ENCODE measurements at places on chromosomes 12 and 14.

- no peak for DNase-seq
Measured at GRCh38 chr14:72178517-72178916, 246.3 kb downstream of the RGS6 start.

DNA sequence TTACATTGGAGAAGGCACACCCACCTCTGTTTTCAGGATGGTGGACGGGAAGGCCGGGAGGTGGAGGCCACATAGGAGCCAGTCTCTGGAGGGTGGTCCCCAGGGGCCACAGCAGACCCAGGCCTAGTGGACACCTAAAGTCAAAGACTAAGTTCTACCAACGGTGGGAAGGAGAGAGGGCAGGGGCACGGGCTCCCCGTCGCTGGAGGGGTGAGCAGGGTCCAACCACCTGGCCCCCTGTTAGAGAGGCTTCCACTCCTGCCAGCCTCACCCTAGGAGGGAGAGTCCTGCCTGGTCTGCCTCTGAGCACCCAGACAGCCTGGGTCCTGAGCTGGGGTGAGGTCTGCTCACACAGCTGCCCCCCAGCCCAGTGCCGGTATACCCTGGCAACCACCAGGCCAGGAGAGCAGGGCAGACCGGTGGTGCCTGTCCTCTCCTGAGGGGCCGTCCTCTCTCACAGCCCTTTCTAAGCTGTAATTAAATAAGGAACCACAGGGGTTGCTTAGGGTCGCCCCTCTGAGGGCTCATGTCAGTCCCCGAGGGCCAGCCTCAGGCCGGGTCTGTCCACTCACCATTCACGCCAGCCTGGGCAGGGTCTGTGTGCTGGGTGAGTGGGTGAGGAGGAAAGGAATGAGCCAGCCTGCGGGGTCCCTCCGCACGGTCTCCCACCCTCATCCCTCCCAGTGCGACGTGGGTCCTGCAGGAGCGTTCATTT, 2.3 kb downstream of the INF2 start:
- DNase-seq, result no peak

DNA sequence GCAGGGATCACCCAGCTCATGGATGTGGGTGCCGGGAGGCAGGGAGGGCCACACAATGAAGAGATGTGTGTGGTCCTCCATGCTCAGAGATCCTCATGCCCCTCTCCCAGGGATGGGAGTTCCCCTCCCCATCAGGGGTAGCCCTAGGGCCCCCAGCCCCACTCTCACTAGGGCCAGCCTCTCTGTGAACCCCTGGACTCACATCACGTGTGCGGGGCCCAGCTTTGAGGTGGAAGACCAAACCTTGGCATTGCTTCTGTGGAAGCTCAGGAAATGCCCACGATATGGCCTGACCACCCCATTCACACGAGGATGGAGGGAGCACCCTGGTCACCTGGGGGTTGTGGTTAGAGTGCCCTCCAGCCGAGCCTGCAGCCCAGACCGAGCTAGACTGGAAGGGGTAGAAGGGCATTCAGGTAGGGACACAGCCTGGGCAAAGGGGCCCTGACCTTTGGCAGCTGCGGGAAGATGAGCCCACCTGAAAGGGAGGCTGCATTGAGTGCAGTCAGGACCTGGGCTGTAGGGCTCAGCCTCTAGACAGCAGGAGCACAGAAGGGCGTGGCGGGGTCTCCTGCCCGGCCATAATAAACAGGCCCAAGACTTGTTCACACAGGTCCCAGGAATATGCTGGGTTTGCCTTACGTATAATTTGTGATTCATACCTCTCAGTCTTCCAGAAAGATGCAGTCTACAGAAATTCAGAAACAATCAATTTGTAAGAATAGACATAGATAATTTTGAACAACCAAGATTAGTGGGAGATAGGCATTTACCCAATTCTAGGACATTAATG, 34.8 kb upstream of the RCOR1 start:
- no peak for DNase-seq

DNA sequence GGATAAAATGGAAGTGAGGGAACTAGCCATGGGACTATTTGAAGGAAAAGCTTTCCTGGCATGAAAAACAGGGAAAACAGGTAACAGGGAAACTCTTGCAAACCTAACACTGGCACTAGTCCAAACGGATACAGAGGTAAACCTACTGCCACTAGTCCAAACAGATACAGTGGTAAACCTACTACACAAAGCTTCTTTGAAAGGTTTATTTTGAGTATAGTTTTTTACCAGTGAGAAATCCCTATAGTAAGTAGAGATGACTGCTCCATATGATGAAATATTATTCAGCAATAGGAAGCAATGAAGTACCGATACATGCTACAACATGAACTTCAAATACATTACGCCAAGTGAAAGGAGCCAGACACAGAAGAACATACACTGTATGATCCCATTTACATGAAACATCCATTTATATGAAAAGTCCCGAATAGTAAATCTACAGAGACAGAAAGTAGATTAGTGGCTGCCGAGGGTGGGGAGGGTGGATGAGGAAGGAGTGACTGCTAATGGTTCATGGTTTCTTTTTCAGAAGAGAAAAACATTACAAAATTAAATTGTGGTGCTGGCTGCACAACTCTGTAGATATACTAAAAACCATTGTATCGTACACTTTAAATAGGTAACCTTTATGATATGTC, 25.5 kb downstream of the SPTLC2 start:
- DNase-seq, result no peak

- no peak for DNase-seq
Measured at GRCh38 chr12:67220065-67220464, 49.1 kb upstream of the CAND1 start.

GRCh38 chr14:58941629-58942028, 246.8 kb upstream of the DAAM1 start:
- no peak for DNase-seq

GRCh38 chr12:66674495-66675122, 4.3 kb downstream of the GRIP1 start:
- no peak for DNase-seq

GRCh38 chr12:15232959-15233358, 11.7 kb upstream of the RERG start:
- DNase-seq, result no peak

DNA sequence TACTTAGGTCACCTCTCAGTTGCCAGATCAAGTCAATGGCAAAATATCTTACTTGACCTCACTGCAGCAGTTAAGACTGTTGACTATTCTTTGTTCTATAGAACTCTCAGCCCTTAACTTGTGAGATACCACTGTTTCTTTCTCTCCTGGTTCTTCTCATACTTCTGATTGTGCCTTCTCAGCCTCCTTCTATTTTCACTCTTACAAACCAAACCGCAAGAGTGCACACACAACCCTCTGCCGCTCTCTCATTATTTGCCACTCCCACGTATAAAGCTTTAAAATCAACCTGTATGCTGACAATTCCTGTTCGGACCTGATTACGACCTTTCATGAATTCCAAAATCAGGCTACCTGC, 4.5 kb downstream of the E2F7 start:
- no peak for DNase-seq

DNA sequence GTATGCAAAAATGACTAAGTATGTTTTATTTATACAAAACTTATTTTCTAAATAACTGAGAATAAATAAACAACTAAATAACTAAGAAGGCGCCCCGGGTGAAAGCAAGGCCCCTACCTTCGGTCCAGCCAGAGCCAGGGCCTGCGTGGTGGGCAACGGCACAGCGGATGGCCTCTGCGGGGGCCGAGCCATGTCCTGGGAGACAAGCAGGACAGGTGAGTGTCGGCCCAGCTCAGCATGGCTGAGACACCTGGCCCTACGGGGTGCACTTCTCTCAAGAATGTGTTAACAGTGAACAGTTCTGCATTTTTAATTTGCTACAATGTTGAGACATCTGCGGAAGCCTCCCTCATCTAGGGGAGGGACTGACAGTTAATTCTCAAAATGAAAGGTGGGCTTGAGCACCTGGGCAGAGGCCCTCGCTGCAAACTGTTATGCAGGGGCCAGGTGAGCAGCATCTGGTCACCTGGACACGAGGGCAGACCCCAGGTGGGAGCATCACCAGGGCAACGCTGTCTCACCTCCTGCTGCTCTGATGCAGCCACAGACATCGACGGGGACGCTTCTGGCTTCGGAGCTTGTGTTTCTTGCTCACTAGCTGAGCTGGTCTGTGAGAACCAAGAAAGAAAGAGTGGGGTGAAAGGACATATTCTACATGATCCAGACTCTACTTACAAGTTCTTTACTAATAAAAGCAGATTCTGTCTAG, 31.8 kb downstream of the AMN start:
- DNase-seq, result no peak

- DNase-seq, result no peak
Measured at GRCh38 chr12:7016958-7017571, 1.2 kb downstream of the LPCAT3 start.

DNA sequence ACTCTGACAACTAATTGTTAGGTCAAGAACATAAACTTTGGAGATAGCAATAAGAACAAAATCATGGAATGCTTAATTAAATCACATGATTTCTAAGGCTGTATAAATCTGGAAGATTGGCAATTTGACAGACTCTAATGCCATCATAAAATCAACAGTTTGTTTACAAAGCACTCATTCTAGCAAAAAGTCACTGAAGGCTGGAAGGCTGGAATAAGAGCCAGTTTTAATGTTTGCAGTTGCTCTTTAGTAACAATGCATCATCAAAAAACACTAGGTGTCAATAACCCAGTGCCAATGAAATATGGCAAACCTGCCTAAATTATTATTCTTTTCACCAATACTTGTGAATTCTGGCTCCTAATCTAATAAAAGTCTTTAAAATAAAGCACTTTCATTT, 65.0 kb downstream of the NUMB start:
- no peak for DNase-seq

DNA sequence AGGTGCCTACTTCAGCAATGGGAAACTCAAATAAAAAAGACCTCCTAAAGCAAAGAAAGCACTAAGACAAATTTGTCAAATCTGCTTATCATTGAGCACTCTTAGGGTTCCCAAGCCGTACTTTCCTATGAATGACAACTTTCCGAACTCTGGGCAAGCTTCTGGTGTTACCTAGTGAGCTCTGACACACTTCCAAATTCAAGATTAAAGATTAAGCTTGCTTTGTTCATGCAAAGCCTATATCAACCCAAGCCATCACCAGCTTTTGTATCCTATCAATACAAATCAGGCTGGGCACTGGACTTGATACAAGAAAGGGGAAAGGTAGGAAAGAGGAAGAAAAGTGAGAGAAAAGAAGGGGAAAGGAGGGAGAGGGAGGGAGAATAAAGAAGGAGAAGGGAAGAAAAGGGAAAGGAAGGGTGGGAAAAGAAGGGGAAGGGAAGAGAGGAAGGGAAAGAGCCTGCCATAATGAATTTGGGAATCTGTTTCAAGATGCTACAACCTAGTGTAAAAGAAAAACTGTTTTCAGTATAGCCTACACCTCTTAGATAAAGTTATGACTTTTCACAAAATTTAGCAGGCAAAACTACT, 23.8 kb upstream of the FBLN5 start:
- DNase-seq, result no peak

DNA sequence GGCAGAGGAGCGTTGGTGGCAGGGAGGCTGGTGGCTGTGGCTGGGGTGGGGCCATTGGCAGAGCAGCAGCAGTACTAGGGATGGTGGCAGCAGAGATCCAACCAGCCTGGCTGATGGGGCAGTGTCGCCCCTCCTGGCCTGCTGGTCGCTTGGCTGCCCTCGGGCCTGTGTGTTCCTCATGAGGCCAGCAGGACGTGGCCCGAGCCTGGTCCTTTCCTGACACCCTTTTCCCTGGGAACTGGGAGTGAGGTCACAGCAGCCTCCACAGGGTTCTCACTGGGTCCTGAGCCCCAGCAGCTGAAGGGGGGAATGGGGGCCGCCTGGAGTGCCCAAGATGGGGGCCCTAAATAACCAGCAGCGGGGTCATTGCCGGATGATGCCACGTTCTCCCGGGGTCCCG, 46.1 kb downstream of the KIF26A start:
- DNase-seq, result no peak

DNA sequence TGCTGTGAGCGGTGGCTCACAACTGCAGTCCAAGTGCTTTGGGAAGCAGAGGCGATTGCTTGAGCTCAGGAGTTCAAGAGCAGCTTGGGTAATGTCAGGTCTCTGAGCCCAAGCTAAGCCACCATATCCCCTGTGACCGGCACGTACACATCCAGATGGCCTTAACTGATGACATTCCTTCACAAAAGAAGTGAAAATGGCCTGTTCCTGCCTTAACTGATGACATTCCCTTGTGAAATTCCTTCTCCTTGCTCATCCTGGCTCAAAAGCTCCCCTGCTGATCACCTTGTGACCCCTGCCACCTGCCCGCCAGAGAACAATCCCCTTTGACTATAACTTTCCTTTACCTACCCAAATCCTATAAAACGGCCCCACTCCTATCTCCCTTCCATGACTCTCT, 48.6 kb downstream of the SLC25A47 start:
- DNase-seq, result no peak

GRCh38 chr12:34016361-34016760, 5.9 kb upstream of the ALG10 start:
- DNase-seq, result no peak

DNA sequence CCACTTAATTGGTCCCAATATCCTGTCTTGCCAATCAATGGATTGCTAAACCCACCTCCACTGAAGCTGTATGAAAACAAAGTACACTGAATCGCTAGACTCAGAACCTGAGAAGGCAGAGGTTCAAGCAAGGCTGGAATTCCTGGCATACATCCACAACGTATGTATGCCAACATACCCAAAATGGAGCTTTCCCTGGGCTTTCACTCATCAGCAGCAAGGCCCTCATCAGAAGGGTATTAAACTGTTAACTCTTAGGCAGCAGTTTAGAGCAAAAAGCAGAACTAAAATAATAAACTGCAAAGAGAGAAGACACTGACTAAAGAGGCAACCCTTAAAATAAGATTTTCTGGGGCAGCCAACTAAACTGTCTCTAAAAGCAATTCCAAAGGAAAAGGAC, 13.6 kb downstream of the MED13L start:
- DNase-seq, result no peak

- peak; percentile 73 for DNase-seq
Measured at GRCh38 chr12:53223389-53224060, 8.5 kb downstream of the RARG start.

- DNase-seq, result peak; percentile 80
Measured at GRCh38 chr12:4562034-4562657, at the start of gene DYRK4. DYRK4 (plus strand) TSS chr12:4562208; CDS start chr12:4562246, 38 bp downstream.

DNA sequence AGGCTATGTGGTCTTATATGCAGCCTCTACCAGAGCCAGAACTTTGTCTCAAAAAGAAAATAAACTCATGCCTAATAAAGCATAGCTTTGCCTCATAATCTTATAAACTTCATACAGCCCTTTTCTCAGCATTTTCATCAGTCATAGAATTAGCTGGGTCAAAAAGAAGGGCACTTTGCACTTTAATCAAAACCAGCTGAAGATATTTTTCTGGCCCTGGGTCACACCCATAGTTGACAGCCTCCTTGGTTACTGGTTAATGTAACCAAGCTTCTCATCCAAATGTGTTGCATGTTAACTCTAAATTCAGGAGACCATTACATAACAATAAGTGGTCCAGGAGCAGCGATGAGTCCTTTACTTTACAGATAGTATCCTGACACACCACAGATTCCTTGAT, 558.2 kb downstream of the FLRT2 start:
- DNase-seq, result no peak

DNA sequence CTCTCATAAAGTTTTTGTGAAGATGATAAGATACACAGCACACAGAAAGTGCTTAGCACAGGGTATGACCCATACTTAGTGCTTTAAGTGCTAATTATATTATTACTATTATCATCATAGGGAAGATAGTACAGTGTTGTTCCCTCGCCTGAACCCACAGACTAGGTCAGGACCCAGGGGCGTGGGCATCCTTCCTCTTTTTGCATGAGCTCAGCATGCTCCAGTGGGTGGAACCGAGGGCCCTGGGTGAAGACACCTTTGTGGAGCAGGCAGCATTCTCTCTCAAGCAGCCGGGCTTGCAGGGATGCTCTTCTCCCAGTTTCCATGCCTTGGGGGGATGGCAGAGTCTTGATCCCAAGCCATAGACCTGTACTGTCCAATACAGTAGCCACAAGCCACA, 34.8 kb downstream of the CRACR2A start:
- no peak for DNase-seq

All from left forelimb (tissue), 1 donor.